ENCODE measurements at places on chromosomes 3 and 15.

- no peak for DNase-seq
Observed at GRCh38 chr15:90947577-90948357, 6.9 kb upstream of the RCCD1 start.

- DNase-seq: no peak
Observed at GRCh38 chr3:34779092-34779491, 860.2 kb upstream of the ARPP21 start.

GRCh38 chr15:64739577-64740143, 35.7 kb downstream of the RBPMS2 start:
- no peak for DNase-seq

- no peak for DNase-seq
Observed at GRCh38 chr15:60091157-60091556, 87.0 kb downstream of the FOXB1 start.

GRCh38 chr3:196193133-196193735, 18.0 kb downstream of the ZDHHC19 start:
- no peak for DNase-seq

DNA sequence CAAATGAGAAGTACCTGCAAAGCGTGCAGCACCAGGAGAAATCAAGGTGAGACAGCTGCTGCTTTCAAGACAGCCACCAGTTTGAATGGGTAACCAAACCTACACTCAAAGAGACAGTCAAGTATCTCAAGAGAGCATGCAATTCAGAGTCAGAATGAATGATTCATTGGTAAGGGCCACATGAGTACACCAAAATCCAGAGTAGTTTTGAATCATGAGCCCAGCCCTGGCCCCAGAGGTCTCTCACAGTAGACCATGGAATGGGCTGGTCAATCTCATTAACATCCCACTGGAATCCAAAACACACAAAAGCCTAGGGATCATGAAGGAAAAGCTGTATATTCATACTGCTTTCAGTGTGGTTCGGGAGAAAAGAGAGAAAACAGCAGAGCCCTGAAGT, 242.8 kb downstream of the TBL1XR1 start:
- DNase-seq: no peak

GRCh38 chr3:74709951-74710350, 95.5 kb upstream of the CNTN3 start:
- DNase-seq: no peak

GRCh38 chr3:88147261-88147660, 2.5 kb upstream of the C3orf38 start:
- no peak for DNase-seq

GRCh38 chr15:72192416-72192815, 5.2 kb downstream of the GRAMD2A start:
- no peak for DNase-seq

DNA sequence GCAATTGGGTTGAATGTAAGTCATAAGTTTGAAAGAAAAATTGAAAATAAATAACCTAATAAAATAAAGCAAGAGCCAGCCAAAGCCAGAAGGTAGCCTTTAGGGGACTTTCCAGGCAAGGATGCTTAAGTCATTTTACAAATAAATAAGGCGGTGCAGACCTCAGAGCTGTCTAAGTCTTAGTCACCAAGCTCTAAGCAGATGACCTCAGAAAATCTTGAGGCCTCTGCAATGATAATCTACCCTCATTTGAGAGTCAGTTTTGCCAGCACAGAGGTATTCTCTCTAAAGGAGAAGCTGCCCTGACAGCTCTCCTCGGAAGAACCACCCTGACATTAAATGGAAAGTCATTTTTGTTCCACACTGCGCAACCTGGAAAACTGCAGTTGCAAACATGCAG, 113.9 kb downstream of the OXNAD1 start:
- DNase-seq: no peak

GRCh38 chr3:142228964-142229363, 3.6 kb upstream of the GK5 start:
- DNase-seq: no peak

DNA sequence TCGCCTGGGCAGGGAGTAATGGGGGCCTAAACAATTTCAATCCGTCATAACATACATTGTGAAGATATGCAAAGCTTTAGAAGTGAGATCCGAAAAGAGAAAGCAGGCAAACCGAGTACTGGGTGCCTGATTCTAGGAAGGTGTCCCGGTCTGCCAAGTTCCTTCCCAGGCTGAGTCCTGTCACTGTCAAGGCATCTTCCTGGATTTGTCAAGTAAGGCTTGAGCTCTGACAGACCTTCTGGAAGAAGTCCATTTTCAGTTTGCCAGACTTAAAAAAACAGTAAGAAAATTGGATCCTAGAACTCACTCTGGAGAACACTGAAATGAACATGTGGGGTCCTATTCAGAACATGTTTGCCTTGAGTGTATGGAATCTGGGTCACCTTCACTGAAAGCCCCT, 253.9 kb downstream of the RORA start:
- DNase-seq: no peak

All from effector CD8-positive, alpha-beta T cell (primary cell).